T-helper 2 cell (primary cell): ENCODE measurements at places on chromosomes 11 and 22.

GRCh38 chr11:8258289-8258688 is 5.4 kb downstream of the LMO1 start:
- no peak for DNase-seq

- DNase-seq, result no peak
Observed at GRCh38 chr11:36953976-36954375, 355.9 kb upstream of the RAG2 start.

DNA sequence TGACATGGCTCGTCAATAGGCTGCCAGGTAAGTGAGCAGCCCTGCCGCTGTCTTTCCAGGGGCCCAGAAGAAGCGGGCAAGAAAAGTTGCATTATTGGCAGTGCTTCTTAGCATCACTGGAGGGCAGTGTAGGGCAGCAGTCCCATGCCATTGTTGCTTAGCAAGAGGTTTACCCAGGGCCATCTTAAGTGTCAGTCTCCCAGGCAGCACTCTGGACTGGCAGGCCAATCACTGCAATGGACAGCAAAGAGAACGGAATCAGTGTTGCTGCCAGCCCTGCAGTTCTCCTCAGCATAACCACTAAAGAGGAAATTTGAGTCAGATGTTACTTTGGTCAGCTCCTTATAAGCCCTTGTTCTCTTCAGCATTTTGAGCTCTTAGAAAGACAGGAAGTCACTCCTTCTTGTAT is 13.4 kb upstream of the GRK2 start:
- DNase-seq, result no peak

GRCh38 chr11:88231894-88232482 is 56.7 kb upstream of the RAB38 start:
- DNase-seq, result no peak

GRCh38 chr22:34639911-34640310 is 426.0 kb upstream of the ISX start:
- DNase-seq, result no peak

GRCh38 chr11:105507496-105508254 is 102.2 kb upstream of the GRIA4 start:
- DNase-seq, result no peak

DNA sequence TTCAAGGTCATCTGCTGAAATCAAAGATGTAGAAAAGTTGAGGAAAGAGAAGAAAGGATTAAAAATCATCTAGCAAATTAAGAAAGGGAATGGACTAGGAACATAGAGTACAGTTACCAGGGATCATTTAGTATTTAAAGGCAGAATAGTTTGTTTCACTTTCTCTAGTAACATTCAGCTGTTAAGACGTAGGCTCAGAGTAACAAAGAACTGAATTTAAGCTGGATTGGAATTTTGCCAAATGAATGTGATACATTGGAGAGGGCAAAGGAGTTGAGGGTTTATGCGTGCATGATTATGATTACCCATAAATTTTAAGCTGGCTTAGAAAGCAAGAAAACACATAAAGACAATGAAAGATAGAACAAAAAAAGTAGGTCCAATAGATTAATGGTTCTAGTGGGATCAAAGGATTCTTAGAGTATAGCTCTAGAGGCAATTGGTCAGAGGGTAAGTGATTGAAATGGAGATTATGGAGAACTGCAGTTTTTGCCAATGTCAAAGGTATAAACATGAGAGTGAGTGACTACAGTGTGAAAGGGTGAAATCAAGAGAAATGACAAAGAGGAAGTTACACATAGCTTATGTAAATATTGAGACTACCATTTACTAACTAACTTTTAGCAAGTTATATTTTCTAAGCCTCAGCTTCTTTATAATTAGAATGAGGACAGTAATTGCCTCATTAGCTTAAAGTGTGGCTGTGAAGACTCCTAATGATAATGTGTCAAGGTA is 190.0 kb downstream of the GRIA4 start:
- no peak for DNase-seq

- DNase-seq, result no peak
Observed at GRCh38 chr11:15580056-15580774, 465.5 kb downstream of the INSC start.

GRCh38 chr11:2701230-2701629 is 1.4 kb upstream of the KCNQ1OT1 start:
- no peak for DNase-seq
